Caudate nucleus (tissue), 63 donors: ENCODE measurements at places on chromosomes 1 and 21.

DNA sequence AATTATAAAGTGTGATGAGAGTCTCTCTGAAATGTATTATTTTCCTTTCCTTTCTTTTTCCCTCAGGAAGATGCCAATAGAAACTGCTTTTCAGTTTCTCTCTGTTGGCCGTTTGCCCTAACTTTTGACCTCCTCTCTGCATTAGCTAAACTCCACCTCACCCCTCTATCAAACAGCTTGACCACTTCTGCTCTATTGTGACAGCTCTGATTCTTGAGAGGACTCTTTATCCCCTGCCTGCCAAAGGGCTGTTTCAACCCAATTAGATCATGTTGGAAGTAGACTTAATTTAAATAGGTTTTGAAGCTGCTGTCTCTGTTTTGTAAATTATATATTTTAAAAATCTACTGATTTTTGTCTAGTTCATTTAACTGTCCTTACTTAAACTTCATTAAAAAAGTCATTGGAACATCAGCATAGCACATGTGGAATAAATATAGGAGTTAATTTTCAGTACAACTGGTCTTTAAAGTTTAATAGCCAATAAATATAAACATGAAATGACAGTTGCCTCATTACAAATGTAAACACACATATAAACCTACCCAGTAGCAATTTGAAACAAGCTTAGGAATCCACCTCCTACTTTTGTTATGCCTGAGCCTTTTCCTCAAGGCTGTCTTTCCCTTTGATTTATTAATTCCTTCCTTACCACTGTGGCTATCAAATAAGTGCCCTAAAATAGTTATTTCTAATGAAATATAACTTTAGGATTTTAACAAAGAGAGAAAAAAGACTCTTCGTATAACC, 152.0 kb downstream of the CHRM3 start:
- no peak for DNase-seq

- DNase-seq: no peak
Observed at GRCh38 chr1:98053471-98054366, 132.9 kb upstream of the DPYD start.

GRCh38 chr1:109782514-109782913, 18.8 kb upstream of the EPS8L3 start:
- DNase-seq: no peak

GRCh38 chr1:3026581-3027391, 5.5 kb downstream of the ACTRT2 start:
- DNase-seq: no peak

DNA sequence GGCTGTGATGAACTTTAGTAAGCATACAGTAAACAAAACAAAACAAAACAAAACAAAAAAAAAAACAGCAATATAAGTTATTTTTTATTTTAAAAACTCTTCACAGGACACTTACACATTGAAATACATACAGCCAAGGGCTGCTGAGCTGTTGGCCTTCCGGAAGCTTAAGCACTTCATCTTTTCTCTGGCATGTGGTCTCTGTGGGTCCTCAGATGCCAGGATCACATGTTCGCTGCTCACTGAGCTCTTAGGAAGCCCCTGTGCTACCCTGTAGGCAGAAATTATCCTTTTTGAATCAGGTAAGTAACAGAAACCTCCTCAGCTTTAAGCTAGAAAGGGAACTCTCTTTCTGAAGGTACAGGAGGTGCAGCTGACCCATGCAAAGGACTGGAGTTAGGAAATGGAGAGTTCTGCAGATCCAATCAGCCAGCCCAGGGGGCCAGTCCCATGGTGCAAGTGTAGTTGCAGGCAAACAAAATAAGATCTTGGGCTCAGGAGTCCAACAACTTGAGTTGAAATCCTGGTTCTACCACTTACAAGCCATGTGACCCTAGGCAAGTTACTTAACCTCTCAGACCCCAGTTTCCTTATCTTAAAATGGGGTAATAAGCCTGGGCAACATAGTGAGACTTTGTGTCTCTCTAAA, 22.4 kb upstream of the MED18 start:
- no peak for DNase-seq

GRCh38 chr1:9883585-9884449, 26.3 kb downstream of the CTNNBIP1 start:
- DNase-seq: no peak

GRCh38 chr1:1962752-1963151, 40.8 kb downstream of the CFAP74 start:
- DNase-seq: no peak

DNA sequence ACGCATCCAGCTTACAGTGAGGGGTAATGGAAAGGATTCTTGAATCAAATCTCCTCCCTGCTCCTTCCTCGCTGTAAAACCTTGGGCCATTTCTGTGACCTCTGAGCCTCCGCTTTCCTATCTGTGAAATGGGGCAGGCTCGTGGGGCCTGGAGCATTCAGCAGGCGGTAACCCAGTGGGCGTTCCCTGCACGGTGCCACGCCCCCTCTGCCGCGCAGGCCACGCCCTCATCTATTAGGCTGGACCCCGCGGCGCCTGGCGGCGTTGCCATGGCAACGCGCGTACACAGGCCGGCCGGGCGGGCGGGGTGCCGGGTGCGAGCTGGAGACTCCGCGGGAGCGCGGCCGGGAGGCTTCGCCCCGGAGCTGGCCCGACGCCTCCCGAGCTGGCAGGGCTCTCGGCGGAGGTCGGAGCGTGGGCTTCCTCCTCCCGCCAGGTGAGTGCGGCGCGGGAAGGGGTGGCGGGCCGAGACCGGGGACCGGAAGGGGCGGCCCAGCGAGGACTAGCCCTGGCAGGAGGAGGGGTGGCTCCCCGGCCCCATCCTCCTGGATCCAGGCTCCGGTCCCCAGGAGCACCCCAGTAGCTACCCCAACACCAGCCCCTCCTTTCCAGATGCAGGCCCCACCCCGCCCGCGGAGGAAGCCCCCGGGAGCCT, at the start of gene FHAD1:
Gene FHAD1, plus strand, starts transcription at position 264 of the 655 bp plus-strand sequence. CDS start 4,562 bp downstream, outside the sequence.
- DNase-seq: no peak

DNA sequence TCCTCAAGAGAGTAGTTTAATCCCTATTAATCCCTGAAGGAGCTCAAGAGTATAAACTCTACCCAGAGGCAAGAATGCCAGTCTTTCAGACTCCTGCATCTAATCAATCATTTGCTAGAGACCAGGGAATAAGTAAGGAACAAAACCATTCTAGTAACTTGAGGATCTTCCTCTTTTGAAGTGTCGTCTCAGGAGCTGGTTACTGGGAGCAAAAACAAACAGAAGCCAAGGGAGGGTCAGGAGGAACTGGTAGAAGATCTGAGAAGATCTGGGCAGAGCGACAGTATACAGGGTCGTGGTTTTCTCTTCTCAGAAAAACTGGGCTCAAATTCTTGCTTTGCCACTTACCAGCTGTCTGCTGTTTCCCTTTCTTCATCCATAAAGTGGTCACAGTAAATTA, 69.3 kb downstream of the RPS6KA1 start:
- no peak for DNase-seq

DNA sequence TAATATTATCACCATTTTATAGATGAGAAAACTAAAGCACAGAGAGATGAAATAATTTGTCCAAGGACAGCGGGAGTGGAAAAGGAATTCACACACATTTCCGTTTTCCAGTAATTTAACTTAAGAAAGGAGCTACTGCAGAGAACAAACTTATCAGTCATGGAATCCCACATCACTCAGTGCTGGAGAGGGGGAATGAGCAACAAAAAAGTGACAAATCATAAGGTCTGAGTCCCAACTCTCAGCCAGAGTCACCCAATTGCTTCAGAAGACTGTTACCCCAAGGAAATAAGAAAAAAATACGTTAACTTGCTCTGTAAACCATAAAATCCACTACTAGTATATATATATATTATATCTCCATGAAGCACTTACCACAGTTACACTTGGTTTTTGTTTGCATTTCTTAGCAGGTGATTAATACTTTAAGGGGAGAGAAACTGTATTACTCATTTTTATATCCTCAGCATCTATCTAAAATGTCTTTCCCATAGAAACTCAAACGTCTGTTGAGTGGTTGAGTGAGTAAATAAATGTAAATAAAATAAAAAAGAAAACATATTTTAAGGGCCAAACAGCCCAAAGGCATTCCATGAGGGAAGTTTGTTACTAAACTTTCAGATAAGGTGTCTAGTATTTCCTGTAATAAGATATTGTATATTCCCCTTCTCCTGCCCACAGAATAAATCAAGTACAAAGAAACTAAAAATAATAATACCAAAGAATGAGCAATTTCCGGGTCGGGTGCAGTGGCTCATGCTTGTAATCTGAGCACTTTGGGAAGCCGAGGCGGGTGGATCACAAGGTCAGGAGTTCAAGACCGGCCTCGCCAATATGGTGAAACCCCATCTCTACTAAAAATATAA, 76.8 kb downstream of the SLC45A1 start:
- DNase-seq: no peak

DNA sequence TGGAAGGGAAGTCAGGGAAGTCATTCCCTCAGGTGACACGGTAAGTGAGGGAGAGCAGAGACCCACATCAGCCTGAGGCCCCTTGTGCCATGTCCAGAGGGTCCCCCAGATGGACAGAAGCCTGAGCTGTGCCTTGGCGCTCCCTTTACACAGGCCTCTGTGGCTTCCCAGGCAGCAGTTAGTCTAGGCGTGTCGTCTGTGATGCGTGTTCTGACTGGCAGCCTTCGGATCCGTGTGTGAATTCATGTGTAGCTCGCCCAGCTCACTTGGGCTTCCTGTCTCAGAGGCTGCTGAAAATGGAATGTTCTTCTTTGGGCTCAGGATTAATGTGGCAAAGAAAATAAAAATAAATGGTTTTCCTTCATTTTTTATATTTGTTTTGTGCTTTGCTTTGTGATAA, 28.3 kb downstream of the PRMT2 start:
- no peak for DNase-seq

DNA sequence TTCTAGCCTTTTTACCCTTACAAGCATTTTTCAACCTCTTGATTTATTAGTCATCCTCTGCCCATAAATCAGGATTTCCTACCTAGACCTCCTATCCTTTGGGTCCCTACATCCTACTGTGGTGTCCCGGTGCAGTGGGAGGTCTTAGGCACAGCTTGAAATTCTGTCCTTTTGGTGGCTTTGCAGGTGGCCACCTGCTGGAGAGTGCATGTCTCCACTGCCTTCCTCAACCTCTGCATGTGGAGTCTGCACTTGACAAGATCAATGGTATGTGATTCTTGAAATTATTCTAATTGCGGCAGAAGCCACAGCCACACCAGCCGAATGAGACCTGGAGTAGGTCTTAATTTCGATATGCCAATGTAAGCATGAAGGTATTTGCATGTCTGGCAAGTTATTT, 11.4 kb upstream of the KCNA3 start:
- DNase-seq: no peak

DNA sequence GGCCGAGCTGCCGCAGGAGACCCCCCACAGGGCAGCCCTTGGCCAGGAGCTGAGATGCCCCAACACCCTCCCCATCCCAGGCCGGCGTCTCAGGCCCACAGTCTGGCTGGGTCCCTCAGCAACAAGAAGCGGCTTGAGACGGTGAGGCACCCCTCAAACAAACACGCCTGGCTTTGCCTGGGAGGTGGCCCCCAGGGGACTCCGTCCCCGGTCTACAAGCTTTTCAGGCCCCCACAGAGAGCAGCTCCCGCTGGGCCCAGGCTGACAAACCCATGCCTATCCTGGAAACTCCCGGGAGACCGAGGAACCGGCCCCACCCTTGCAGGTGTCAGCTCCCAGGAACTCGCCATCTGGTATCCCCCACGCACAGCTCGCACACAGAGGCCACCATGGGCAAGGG, 67.0 kb downstream of the ARHGEF16 start:
- no peak for DNase-seq

GRCh38 chr1:161768986-161769672, 3.0 kb downstream of the ATF6 start:
- DNase-seq: no peak

GRCh38 chr1:152739841-152740240, 18.0 kb upstream of the KPRP start:
- no peak for DNase-seq

DNA sequence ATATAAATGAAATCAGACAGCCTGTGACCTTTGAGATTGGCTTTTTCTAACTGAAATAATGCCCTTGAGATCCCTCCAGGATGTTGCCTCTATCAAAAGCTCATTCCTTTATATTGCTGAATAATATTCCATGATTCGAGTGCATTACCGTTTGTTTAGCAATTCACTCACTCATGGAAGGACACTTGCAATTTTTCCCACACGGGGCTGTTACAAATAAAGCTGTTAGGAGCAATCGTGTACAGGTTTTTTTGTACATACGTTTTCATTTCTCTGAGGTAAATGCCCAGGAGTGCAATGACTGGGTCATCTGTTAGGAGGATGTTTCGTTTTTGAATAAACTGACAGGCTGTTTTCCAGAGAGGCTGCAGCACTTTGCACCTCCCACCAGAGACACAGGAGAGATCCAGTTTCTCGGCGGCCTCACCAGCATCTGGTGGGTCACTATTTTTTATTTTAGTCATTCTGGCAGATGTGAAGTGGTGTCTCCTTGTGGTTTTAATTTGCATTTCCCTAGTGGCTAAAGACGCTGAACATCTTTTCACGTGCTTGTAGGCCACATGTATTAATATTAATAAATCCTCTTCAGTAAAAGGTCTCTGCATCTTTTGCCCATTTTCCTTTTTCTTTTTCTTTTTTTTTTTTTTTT, 11.0 kb downstream of the PRDM15 start:
- no peak for DNase-seq
